SIG-M5 (cell line): ENCODE measurements at places on chromosomes 1 and 21.

DNA sequence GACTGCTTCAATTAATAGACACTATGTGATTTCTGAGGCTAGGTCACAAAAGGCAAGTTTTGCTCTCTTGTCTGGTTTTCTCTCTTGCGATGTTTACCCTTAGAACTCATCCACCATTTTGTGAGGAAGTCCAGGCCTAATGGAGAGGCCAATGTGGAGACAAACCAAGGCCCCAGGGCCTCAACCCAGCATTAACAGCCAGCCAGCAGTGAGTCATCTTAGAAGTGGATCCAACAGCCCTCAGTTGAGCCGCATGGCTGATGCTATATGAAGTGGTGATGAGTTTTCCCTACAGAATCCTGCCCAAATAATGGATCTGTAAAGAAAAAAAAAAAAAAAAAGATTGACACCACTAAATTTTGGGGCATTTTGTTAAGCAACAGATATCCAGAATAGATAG lies 95.1 kb downstream of the DNTTIP2 start:
- DNase-seq: no peak

DNA sequence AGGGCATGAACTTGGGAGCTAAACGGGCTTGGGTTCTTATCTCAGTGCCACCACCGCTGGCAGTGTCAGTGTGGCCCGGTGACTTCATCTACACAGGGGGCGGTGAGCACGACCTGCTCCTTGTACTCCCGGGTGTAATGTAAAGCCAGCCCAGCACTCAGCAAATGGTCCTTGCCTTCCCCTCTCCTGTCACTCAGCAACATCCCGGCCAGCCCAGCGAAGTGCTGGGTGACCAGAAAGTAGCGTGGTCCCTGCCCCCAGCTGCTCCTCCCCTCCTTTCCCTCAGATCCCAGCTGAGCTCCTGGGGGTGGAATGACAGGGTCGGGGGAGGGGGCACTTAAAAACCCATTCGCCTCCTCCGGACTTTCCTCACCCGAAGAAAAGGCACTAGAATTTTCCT lies 7.2 kb downstream of the KCNN3 start:
- DNase-seq: no peak

GRCh38 chr1:202046227-202046626 lies 35.8 kb downstream of the ELF3 start:
- no peak for DNase-seq

GRCh38 chr1:153346077-153346723 lies 2.4 kb downstream of the PGLYRP4 start:
- no peak for DNase-seq

DNA sequence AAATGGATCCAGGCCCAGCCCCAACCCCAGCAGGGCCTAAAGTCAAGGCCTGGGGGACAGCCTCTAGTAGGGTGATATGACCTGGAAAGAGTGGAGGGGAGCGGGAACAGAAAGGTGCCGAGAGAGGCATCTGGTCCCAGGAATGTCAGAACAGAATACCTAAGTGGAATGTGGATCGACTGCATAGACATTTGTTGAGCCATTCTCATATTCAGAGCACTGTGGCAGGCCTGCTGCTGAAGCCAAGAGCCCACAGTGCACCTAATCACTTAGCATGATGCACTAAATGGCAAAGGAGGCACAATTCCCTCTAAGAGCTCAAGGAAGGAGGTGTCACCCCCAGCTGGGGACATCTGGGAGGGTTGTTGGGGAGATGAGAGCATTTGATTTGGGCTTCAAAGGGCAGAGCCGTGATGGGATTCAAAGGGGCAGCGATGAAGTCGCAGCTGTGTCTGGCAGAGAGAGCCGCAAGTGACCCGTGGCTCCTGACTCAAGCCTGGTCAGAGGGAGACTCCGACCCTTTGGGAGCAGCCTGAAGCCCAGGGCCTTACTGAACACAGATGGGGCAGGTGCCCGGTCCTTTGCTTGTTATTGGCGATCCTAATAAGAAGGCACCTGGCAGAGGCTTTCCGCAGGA lies 8.6 kb upstream of the PKP1 start:
- no peak for DNase-seq

- no peak for DNase-seq
Measured at GRCh38 chr1:229841230-229841629, 215.2 kb downstream of the URB2 start.

- no peak for DNase-seq
Measured at GRCh38 chr1:226549937-226550671, 1.5 kb downstream of the STUM start.

DNA sequence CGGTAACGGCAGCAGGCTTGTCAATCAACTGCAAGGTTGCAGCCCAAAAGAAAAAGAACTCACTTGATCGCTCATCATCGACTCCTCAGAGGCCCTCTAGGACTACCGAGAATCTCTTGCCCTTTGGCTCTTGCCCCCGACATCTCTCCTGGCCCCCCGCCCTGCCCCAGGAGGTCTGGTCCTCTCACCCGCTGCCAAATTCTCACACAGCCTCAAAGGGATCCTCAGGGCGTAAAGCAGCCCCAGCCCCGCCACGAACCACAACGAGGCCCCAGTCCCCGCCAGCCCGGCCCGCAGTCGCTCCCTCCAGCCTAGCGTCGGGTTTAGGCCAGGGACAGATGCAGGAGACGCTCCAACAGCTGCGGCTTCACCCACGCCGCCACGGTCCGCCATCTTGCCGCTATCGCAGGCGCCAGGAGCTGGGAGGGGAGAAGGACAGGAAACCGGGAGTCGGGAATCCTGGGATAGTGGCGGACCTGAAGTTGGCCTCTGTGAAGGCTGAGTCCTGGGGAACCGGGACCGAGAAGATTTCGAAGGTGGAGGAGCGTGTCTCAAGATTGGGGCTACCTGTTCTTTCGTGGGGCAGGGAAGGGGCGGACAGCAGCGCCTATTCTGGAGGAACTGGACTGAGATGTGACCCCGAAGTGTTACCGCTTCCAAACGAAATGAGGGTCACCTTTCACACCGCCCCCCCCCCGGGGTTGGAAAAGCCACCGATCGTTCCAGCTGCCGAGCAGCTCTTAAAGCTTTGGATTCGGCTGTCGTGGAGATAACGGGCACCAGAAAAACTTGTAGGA lies at the start of gene ST7L:
ST7L (minus strand) TSS at position 421 of the 797 bp plus-strand sequence; CDS start at position 393, 28 bp downstream.
- DNase-seq: no peak

DNA sequence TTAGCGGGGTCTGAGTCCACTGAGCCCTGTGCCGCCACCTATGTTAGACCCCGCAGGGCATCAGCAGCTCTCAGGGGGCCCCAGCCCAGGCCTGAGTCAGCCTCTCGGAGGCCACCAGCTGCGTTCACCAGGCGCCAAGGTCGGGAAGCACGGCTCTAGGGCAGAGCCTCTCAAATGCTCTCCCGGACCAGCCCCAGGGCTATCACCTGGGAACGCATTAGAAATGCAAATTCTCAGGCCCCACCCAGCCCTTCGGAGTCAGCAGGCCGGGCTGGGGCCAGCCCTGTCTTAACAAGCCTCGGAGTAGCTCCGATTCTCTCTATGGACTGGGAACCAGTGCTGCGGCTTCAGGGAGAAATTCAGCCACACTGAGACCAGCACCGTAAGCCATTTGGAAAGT lies 37.2 kb upstream of the TSPEAR start:
- DNase-seq: no peak

DNA sequence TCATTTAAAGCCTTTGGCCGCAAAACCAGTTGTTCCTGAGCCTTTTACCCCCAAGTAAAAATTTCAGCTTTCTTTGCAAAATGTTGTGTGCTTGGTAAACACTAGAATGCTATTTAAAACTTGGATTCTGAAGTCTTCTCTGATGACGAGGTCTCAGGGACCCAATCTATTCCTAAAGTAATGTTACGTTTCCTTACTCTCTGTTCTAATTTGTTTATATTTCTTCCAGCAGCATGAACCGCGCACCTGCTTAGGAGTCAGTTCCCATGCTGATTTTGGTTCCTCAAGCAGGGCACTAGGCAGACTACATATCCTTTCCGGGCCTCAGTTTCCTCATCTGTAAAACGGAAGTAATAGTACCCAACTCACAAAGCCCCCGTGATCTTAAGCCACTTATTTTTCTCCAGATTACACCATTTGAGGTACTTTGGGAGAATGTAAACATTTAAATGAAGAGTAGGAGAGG lies 969 bp upstream of the ALDH4A1 start:
- DNase-seq: no peak

DNA sequence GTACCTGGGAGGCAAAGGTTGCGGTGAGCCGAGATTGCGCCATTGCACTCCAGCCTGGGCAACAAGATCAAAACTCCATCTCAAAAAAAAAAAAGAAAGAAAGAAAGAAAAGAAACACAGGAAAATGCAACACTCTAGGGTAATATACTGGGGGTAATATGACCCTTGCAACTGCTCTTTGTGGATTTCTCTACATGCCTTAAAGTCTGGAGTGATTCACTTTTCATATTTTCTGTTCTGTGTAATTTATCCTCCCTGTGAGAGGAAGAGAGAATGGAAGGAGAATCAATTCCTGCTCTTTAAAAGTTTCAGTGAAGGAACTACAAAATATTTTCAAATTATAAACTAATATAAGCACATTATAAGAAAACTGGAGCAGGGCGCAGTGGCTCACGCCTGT lies 22.7 kb downstream of the RIT1 start:
- no peak for DNase-seq

DNA sequence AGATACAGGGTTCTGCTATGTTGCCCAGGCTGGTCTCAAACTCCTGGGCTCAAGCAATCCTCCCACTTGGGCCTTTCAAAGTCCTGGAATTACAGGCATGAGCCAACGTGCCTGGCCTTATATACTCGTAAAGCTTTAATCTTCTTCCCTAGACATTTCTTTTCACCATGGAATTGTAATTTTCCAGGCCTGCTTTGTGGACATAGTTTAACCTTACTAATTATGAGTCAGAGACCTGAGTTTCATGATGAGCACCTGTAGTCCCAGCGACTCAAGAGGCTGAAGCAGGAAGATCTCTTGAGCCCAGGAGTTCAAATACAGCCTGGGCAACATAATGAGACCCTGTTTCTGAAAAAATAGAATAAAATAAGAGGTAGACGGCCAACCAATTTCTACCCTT lies 12.3 kb downstream of the PATJ start:
- DNase-seq: no peak

- DNase-seq: no peak
Measured at GRCh38 chr1:163528710-163529348, 207.1 kb downstream of the NUF2 start.

GRCh38 chr1:93129507-93130099 lies 50.5 kb downstream of the MTF2 start:
- no peak for DNase-seq

DNA sequence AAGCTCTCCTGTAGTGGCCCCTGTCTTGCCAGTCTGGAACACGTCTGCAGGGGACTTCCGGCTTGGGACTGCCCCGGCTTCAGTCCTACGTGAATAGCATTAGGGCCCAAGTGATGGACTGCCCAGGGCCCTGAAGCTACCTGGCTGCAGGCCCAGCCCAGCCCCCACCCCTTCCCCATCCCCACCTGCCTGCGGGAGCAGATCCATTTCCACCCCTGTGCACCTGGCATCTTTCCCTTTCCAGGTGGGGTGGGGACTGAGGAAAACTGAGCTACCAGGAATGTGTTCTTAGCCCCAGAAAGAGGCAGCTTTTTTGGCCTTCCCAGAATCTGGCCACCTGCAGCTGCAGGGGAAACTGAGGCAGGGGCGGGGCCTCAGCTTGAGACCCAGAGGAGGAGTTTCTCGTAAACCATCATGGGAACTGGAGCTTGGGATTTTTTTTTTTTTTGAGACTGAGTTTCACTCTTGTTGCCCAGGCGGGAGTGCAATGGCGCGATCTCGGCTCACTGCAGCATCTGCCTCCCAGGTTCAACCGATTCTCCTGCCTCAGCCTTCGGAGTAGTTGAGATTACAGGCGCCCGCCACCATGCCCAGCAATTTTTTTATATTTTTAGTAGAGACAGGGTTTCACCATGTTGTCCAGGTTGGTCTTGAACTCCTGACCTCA lies 3.2 kb downstream of the EDN2 start:
- DNase-seq: no peak

- DNase-seq: no peak
Measured at GRCh38 chr1:202146993-202147392, 2.5 kb upstream of the ARL8A start.

GRCh38 chr1:53735261-53735660 lies 3.7 kb downstream of the GLIS1 start:
- DNase-seq: no peak

GRCh38 chr1:25572708-25573590 lies 29.5 kb downstream of the LDLRAP1 start:
- DNase-seq: no peak

- no peak for DNase-seq
Measured at GRCh38 chr1:219472596-219472995, 140.3 kb downstream of the ZC3H11B start.

- no peak for DNase-seq
Measured at GRCh38 chr1:196464480-196464941, 143.7 kb downstream of the KCNT2 start.

DNA sequence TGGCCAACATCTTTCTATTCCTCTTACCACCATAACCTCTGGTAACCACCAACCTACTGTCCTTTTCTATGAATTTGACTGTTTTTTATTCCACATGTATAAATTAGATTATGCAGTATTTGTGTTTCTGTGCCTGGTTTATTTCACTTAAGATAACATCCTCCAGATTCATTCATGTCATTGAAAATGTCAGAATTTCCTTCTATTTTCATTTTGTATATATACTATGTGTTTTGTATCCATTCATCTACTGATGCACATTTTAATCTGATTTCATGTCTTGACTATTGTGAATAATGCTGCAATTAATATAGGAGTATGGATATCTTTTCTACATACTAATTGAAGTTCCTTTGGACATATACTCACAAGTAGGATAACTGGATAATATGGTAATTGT lies 403.2 kb downstream of the NCAM2 start:
- no peak for DNase-seq

- no peak for DNase-seq
Measured at GRCh38 chr1:221182791-221183533, 303.7 kb downstream of the HLX start.

- DNase-seq: no peak
Measured at GRCh38 chr1:116257836-116258235, 115.2 kb upstream of the ATP1A1 start.

- no peak for DNase-seq
Measured at GRCh38 chr1:221740993-221741702, 741 bp downstream of the DUSP10 start.

DNA sequence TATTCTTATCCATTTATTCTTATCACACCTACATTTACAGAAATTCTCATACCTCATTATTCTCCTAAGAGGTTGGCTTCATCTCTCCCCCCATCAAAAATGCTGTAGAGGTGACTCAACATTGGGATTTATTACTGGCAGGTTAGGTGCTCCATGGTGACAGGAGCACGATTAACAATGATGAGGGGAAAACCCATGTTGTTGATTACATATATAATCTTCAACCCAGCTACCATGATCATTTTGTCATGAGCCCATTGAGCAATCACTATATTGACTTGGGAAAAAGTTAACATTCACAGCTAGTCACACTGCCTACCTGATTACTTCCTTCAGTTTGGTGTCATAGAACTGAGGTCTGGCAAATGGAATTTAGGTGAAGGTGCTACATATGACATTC lies 712.1 kb upstream of the CHRM3 start:
- no peak for DNase-seq

DNA sequence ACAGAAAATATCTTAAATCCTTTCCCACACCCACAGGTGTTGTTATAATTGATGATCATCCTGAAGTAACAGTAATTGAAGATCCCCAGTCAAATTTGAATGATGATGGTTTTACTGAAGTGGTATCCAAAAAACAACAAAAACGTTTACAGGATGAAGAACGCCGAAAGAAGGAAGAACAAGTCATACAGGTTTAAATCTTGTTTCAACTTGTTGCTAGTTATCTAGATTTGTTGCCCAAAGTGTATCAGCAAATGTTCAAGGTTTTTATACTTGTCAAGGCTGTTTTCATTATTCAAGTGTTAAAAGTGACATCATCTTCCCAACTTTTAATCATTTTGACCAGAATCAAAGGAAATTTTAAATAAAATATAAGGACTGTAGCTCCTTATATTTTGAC lies 64.7 kb downstream of the PRRC2C start:
- no peak for DNase-seq
